ENCODE measurements at places on chromosomes 6 and 20. TPM values are rescaled to one million over a fixed set of nuclear protein-coding genes. Genes with fewer than 3 reads are reported as not detected.

POM121L2 gene
- not detected for total RNA-seq

TUBB2B gene
- total RNA-seq: 320 TPM

PHF10 gene
- total RNA-seq: 59.8 TPM

- H3K4me1 ChIP-seq: peaks cover 4% of the 10 kb centered on the region
- no peak overlapping the region for H3K4me3 ChIP-seq
- no peak overlapping the region for H3K27ac ChIP-seq
- no peaks in the 10 kb centered on the region for H3K27me3 ChIP-seq
These were observed 39.6 kb upstream of the RCAN2 start for GRCh38 chr6:46530896-46531295.

- H3K36me3 ChIP-seq: no peaks in the 10 kb centered on the region
- no peaks in the 10 kb centered on the region for H3K27me3 ChIP-seq
- DNase-seq: no peak
- H3K27ac ChIP-seq: no peak overlapping the region
These were observed 27.3 kb upstream of the SPDEF start for GRCh38 chr6:34583461-34583860.

GRCh38 chr6:135158397-135158796 is 22.7 kb upstream of the MYB start:
- H3K4me1 ChIP-seq: no peaks in the 10 kb centered on the region
- no peaks in the 10 kb centered on the region for H3K27me3 ChIP-seq
- no peak overlapping the region for H3K4me3 ChIP-seq
- H3K36me3 ChIP-seq: no peaks in the 10 kb centered on the region
- DNase-seq: no peak
- no peak overlapping the region for H3K27ac ChIP-seq

DNA sequence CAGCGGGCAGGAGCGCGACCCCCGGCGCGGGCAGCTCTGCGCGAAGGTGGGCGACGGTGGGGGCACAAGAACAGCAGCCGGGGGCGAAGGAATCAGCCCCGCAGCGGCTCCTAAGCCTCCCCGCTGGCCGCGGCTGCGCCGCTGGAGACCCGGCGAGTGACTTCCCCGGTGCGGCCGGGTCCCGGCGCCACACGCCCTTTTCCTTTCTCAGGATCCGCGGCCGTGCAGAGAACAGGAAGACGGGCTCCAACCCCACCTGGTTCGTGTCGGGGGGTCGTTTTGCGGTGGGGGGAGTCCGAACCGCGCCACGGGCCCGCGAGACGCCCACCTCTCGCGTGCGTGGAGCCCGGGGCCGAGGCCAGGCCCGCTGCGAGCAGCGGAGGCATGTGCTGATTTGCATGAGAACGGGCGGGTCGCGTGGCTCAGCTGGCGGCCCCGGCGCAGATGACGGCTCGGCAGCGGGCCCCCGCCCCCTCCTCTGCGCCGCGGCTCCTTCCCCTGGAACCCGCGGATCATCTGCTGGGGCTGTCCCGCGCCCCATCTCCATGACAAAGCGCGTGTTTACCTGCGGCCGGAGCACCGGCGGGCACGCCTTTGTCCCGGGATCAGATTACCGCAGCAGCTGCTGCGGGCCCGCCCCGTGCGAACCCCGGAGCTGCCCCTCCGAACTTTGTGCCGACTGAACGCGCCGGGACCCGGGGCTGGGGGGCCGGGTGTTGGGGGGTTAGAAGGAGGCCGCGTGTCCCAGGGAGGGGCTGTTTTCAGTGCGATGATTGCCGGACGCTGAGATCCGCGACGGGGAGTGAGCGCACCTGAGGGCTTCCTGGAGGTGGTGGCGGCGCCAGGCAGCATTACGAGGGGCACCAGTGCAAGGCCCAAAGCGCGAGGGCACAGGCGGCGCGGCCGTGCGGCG is 4.9 kb upstream of the DLL1 start:
- H3K27me3 ChIP-seq: peaks cover 40% of the 10 kb centered on the region
- H3K27ac ChIP-seq: no peak overlapping the region
- DNase-seq: peak; percentile 97
- H3K4me1 ChIP-seq: peaks cover 8% of the 10 kb centered on the region
- peaks cover 25% of the 10 kb centered on the region for H3K36me3 ChIP-seq

GRCh38 chr6:7730784-7731227 is 4.9 kb downstream of the BMP6 start:
- H3K27me3 ChIP-seq: peaks cover 29% of the 10 kb centered on the region
- DNase-seq: no peak
- no peaks in the 10 kb centered on the region for H3K36me3 ChIP-seq

- H3K4me3 ChIP-seq: no peak overlapping the region
- peaks cover 20% of the 10 kb centered on the region for H3K36me3 ChIP-seq
- no peaks in the 10 kb centered on the region for H3K27me3 ChIP-seq
- no peak overlapping the region for H3K27ac ChIP-seq
- no peaks in the 10 kb centered on the region for H3K4me1 ChIP-seq
- no peak for DNase-seq
These were observed 50.2 kb downstream of the CEP162 start for GRCh38 chr6:84177241-84177640.

KCNK16 gene
- not detected for total RNA-seq

DNA sequence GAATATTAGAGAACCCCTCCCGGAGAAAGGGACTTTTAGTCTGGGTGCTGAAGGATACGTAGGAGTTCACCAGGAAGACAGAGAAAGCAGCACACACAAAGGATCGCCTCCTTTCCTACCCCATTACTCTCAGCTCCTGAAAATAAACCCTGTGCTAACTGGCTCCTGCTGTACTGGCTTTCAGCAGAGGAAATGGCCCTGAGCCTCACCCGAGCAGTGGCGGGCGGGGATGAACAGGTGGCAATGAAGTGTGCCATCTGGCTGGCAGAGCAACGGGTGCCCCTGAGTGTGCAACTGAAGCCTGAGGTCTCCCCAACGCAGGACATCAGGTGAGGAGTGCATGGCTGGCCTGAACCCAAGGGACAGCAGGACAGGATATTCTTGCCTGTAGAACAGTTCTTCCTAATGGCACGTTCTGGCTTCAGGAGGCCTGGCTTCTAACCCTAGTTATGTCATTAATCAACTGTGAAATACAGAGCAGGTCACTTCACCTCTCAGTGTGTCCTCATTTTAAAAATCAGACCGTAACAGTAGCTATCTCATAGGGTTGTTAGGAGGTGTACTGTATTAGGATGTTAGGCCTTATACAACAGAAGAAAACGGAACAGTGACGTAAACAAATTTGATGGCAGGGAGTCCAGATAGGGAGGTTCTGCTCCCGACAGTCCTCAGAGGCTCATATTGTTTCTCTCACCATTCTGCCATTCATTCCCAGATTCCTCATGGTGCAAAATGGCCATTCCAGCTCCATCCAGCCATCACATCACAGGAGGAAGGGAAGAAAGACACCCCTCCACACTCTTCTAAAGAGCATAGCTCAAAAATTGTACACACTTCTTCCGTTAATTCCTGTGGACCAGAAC is 1.8 kb downstream of the RBCK1 start:
- no peak overlapping the region for H3K27ac ChIP-seq
- H3K36me3 ChIP-seq: peaks cover 29% of the 10 kb centered on the region
- no peak for DNase-seq
- peak overlapping the region; percentile 92 for H3K4me3 ChIP-seq
- no peaks in the 10 kb centered on the region for H3K27me3 ChIP-seq
- H3K4me1 ChIP-seq: 0 out of 2 replicates have a peak, but pooled peaks cover 2% of the 10 kb centered on the region

DNA sequence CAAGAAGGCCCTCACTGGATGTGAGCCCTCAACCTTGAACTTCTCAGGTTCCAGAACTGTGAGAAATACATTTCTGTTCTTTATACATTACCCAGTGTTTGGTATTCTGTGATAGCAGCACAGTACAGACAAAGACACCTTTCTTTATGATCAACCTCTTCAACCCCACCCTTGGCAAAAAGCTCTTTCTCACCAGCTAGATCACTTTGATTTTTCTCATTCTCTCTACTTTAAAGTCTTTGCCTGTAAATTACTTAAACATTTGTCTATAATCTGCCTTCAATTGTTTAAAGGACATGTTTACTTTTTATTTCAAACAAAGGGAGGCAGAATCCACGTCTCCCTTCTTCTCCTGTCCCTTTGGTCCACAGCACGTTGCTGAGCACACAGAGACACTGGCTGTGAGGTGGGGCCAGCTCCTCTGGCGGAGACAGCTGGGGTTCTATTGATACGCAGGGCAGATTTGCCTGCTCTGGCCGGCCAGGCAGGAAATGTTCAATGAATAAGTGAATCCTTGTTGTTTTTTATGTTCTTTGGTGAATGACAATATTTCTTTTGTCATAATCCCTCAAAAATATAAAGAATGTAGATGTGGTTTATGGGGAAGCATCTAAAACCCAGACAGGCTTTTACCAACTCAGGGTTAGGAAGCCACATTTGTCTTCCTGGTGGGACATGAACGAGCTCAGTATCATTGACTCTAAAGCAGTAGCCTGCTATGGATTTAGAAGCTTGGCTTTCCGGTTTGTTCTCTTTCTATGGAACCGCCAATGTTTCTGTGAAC is 52.9 kb downstream of the NEDD9 start:
- peak; percentile 57 for DNase-seq
- H3K4me1 ChIP-seq: no peaks in the 10 kb centered on the region
- H3K27ac ChIP-seq: no peak overlapping the region
- peaks cover 20% of the 10 kb centered on the region for H3K36me3 ChIP-seq

UNC5CL gene
- 0.79 TPM for total RNA-seq

ZCCHC3 gene
- total RNA-seq: 41.3 TPM

DNA sequence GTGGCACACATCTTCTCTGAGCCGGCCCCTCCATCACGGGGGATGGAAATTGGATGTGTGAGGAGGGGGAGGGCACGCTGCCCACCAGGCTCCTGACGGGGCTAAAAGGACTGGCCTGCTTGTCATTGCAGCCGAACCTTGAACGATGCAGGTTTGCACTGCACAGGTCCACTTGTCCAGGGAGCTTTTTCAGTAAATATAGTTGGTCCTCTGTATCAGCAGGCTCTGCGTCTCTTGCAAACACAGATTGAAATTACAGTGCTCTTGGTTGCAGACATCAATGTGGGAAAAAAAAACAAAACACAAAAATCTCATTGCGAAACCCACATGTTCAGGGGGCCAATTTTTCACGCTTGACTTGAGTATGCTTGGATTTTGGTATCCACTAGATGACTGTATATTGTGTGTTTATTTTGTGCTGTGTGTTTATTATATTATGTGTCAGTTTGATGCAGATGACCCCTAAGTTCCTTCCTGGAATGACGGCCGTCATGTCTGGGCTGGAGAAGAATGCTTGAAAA is 29.2 kb downstream of the ERMARD start:
- H3K36me3 ChIP-seq: peaks cover 20% of the 10 kb centered on the region
- H3K27ac ChIP-seq: no peak overlapping the region
- no peak overlapping the region for H3K4me3 ChIP-seq
- no peaks in the 10 kb centered on the region for H3K4me1 ChIP-seq
- no peak for DNase-seq

DNA sequence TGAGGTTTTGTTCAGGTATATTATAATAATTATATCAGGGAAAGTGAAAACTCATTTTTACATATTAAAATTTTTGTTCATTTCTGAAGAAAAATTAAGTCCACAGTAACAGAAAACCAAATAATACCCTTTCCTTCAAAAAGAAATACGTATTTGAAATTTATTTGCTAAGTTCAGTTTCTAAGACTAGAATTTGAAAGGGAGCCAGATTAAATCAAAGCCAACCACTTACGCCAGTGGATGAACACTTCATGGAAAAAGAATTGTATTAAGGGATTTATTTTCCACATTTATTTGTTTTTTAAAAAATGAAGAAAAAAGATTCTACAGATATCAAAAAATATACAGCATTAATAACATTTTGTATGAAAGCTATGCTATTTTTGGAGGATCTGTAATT is 654.4 kb downstream of the EYS start:
- no peak overlapping the region for H3K27ac ChIP-seq
- no peak for DNase-seq
- no peak overlapping the region for H3K4me3 ChIP-seq
- H3K27me3 ChIP-seq: no peaks in the 10 kb centered on the region
- no peaks in the 10 kb centered on the region for H3K4me1 ChIP-seq

CLVS2 gene
- total RNA-seq: 0.26 TPM

DNA sequence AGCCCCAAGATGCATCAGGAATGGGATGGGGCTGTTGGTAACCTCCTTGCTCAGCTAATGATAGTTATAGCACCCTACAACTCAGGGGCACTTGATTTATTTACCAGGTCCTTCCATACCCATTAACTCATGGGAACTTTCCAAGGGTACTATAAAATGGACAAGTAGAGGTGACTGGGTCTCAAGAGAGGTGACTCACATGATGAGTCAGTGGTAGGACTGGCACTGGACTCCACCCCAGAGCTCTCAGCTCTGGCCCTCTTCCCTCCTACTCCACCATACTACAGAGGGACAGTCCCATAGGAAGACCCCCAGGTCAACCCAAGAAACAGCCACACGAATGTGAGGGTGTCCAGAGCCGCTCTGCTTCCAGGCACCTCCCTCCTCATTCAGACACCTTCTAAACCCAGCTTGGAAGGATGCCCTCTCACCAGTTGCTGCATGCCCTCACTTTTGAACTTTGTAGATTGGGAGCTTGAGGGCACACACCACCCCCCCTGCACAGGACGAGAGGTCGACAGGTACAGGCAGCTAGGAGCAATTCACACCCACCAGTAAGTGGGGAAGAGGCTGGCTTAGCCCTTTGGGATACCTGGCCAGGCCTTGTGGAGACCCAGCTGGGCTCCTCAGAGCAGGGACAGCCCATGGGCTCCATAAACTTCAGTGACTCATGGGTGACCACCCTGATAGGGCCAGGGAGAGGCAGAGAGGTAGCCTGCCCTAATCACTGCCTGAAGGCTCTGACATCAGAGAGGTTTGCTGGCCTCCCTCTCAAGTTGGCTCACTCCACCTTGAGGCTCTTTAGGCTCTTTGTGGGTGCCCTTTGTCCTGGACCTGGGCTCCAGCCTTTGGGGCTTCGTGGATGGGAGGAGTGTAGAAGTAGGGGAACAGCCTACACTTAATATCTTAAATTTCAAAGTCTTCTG is 81.6 kb upstream of the MLN start:
- DNase-seq: no peak
- H3K4me1 ChIP-seq: no peaks in the 10 kb centered on the region
- H3K27ac ChIP-seq: no peak overlapping the region
- H3K27me3 ChIP-seq: no peaks in the 10 kb centered on the region

GSTA2 gene
- not detected for total RNA-seq

GRCh38 chr6:53794137-53794719 is 577 bp upstream of the LRRC1 start:
- H3K4me3 ChIP-seq: peak overlapping the region; percentile 98
- no peaks in the 10 kb centered on the region for H3K36me3 ChIP-seq
- no peaks in the 10 kb centered on the region for H3K4me1 ChIP-seq
- no peak overlapping the region for H3K27ac ChIP-seq
- DNase-seq: peak; percentile 69
- no peaks in the 10 kb centered on the region for H3K27me3 ChIP-seq

CAP2 gene
- 11.5 TPM for total RNA-seq

Measured in H9 (cell line).